ENCODE measurements at places on chromosomes 3 and 15. TPM values are rescaled to one million over a fixed set of nuclear protein-coding genes. Genes with fewer than 3 reads are reported as not detected.

C3orf20 gene
- total RNA-seq = 0.11 TPM

SPG21 gene
- 53.8 TPM for total RNA-seq

RBSN gene
- 17.8 TPM for total RNA-seq

SLC9C1 gene
- total RNA-seq = not detected

EIF4G1 gene
- total RNA-seq = 339 TPM

CAPN3 gene
- 2.5 TPM for total RNA-seq

SV2B gene
- not detected for total RNA-seq

TRPM1 gene
- total RNA-seq = not detected

RARRES1 gene
- not detected for total RNA-seq

PFN2 gene
- 0.53 TPM for total RNA-seq

DISP2 gene
- 2.6 TPM for total RNA-seq

CPA3 gene
- not detected for total RNA-seq

SEMA3B gene
- total RNA-seq = 0.84 TPM

KNG1 gene
- total RNA-seq = not detected

FAM107A gene
- total RNA-seq = not detected

LTK gene
- total RNA-seq = 0.21 TPM

TEX55 gene
- total RNA-seq = not detected

TMC3 gene
- total RNA-seq = not detected

FANCD2OS gene
- total RNA-seq = not detected

SLITRK3 gene
- total RNA-seq = not detected

IL17RD gene
- total RNA-seq = not detected

CYP1A2 gene
- total RNA-seq = not detected

CFAP92 gene
- total RNA-seq = 0.18 TPM

SIDT1 gene
- total RNA-seq = 34.8 TPM

LRRC2 gene
- 0.11 TPM for total RNA-seq

ADAMTS7 gene
- not detected for total RNA-seq

FEZF2 gene
- total RNA-seq = not detected

CKMT1B gene
- total RNA-seq = not detected

SAMMSON gene
- total RNA-seq = not detected

MYLK gene
- not detected for total RNA-seq

MTHFS gene
- total RNA-seq = 37.0 TPM

SEMA6D gene
- not detected for total RNA-seq

MESP2 gene
- total RNA-seq = not detected

TMEM207 gene
- total RNA-seq = not detected

FAM240A gene
- not detected for total RNA-seq

LTF gene
- total RNA-seq = not detected

FBXO45 gene
- 17.7 TPM for total RNA-seq

DHX30 gene
- total RNA-seq = 72.8 TPM

SLC22A13 gene
- 0.58 TPM for total RNA-seq

CORO2B gene
- not detected for total RNA-seq

AGBL1 gene
- not detected for total RNA-seq

KBTBD12 gene
- not detected for total RNA-seq

BNC1 gene
- total RNA-seq = not detected

AP3B2 gene
- total RNA-seq = not detected

SEMA3F gene
- not detected for total RNA-seq

IQCF5 gene
- not detected for total RNA-seq

RAB8B gene
- total RNA-seq = 112 TPM

PRKAR2A gene
- 35.9 TPM for total RNA-seq

HYAL3 gene
- 12.7 TPM for total RNA-seq

PARP15 gene
- total RNA-seq = 36.6 TPM

CCDC13 gene
- 0.63 TPM for total RNA-seq

LRRIQ4 gene
- total RNA-seq = 0.16 TPM

MOBP gene
- not detected for total RNA-seq

GOLGA8T gene
- total RNA-seq = 0.94 TPM

RPL39L gene
- total RNA-seq = 21.1 TPM

EEFSEC gene
- 21.7 TPM for total RNA-seq

TNIK gene
- 39.2 TPM for total RNA-seq

SST gene
- not detected for total RNA-seq

SPATA12 gene
- total RNA-seq = not detected

TRANK1 gene
- total RNA-seq = 49.3 TPM

Data from activated CD8-positive, alpha-beta T cell treated with anti-CD3 and anti-CD28 coated beads, Interleukin-2, amount 10 ng/mL, durations not matched to agents 7 days and 5 days (primary cell).